SK-N-SH (cell line): ENCODE measurements at places on chromosomes 3 and 15.
A peak's percentile ranks its signal among the peaks of the same experiment; 100 is the strongest.

GRCh38 chr15:72604794-72605193 lies 49.7 kb upstream of the GOLGA6B start:
- peak; percentile 24 for DNase-seq

DNA sequence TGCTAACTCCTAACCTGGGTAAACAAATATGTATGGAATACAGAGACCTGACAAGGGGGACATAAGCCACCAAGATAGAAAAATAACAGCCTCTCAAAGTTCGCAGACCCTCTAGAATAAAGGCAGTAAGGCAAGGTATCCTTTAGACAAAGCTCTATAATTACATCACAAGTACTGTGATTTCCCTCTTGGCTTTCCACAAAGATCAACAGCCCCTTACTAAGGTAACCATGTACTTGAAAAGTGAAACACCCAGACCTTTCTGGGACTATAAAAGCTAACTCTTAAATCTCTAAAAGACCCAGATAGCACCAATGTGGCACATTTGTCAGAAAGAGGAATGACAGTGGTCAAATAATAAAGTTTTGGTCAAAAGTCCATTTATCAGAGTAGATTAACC lies 51.9 kb downstream of the TBL1XR1 start:
- DNase-seq = no peak

DNA sequence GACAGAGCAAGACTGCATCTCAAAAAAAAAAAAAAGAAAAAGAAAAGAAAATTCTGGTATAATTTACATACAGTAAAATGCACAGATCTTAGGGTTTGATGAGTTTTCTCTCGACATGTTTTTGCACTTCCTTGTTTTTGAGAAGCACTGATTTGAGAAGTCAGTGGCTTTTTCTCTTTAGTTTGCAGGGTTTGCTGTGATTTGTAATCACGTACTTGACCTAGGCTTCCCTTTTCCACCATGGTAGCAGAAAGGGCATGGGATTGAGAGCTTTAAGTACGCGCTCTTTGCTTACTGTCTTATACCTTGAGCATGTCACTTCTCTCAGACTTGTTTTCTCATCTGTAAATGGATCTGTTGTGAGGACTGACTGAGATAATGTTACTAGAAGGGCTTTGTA lies 4.1 kb downstream of the VHL start:
- DNase-seq = no peak

GRCh38 chr3:117691526-117691925 lies 981.9 kb downstream of the TUSC7 start:
- DNase-seq = no peak

DNA sequence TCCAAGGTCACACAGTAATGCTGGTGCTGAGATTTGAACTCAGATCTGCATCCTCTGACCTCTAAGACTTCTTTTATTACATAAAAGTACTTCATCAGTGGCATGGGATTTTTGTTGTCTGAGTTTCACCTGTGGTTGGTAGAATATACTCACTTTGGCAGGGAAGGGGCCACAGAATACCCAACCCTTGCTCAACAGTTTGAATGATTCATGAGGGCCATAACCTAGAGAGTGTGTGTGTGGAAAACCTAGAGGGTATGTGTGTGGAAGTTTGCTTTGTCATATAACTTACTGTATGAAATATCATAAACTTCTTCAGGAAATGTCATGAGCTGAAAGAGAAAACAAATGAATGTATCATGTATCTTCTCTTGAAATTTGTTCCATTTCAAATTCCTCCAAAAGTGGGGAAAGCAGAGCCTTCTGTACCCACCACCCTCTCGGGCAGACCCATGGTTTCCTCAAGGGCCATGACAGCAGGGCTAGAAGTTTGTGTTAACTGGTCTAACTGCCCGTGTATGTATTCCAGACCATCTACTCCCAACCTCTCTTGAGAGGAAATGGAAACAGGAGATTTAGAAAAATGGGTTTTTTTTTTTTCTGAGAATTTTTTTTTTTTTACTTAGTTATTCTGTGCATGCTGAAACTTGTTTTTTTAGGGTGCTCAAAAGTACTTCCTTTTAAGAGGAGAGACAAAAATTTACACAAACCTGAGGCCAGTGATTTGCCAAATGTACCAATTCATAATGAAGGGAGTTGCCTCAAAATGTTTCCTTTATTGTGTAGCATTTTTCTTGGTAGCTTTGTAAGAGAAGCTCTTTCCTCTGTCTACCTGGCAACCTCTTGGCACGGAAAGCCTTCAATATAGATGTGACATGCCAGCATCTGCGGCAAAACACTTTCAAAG lies 127.0 kb downstream of the TPRG1 start:
- no peak for DNase-seq

- no peak for DNase-seq
Observed at GRCh38 chr3:17580901-17581300, 161.5 kb downstream of the TBC1D5 start.

GRCh38 chr15:82093774-82094211 lies 48.0 kb upstream of the MEX3B start:
- DNase-seq = no peak
